ENCODE measurements at places on chromosomes 16 and 17.

DNA sequence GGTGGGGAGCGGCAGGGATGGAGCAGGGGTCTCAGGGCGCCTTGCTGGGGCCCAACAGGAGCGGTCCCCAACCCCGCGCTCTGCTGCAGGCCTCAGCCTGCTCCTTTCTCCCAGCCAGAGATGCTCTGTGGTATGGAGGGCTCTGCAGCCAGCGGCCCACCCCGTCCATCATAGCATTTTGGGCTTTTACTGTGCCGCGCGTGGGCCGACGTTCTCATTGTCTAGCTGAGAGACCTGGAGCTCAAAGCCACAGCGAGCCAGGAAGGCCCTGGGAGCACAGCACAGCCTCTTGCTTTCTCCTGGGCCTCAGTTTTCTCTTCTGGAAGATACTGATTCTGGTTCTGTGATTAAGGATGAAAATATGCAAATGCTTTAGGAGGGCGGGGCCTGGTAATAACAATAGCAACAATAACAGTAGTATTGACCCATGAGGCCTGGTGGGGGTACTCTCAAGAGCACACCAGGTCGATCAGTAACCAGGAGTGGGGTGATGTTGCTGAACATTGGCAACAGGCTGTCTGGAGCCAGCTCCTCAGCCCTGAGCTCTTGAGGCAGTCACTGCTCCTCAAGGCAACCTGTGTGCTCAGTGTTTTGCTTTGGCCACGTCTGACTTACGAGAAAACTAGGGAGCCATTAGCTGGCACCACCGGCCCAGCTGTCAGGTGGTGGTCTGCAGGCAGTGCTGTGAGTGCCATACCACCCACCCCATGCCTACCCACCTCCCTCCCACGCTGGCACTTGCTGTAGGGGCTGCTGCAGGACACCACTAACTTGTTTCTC lies 1.1 kb upstream of the RASD1 start:
- DNase-seq, result no peak

DNA sequence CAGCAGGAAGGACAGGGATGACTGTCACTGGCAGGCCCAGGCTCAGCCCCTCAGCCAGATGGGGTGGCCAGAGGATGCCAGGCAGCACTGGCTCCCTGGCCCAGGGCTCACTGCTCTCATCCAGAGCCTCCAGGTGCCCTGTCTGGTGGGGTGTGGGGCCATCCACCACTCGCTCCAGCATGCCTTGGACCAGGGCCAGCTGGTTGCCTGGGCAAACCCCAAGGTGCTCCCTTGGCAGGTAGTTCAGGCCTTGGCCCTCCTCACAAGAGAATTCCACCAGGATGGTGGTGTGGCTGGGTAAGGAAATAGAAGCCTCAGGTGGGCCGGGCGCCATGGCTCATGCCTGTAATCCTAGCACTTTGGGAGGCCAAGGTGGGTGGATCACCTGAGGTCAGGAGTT lies 29.4 kb downstream of the LGALS9 start:
- DNase-seq, result no peak

- no peak for DNase-seq
Measured at GRCh38 chr17:32564325-32564724, 77.5 kb downstream of the CDK5R1 start.

GRCh38 chr16:11780991-11781680 lies 15.9 kb downstream of the ZC3H7A start:
- DNase-seq, result no peak

- no peak for DNase-seq
Measured at GRCh38 chr16:72884037-72884436, 163.9 kb downstream of the ZFHX3 start.

- DNase-seq, result no peak
Measured at GRCh38 chr17:60766778-60767190, 89.1 kb downstream of the BCAS3 start.

DNA sequence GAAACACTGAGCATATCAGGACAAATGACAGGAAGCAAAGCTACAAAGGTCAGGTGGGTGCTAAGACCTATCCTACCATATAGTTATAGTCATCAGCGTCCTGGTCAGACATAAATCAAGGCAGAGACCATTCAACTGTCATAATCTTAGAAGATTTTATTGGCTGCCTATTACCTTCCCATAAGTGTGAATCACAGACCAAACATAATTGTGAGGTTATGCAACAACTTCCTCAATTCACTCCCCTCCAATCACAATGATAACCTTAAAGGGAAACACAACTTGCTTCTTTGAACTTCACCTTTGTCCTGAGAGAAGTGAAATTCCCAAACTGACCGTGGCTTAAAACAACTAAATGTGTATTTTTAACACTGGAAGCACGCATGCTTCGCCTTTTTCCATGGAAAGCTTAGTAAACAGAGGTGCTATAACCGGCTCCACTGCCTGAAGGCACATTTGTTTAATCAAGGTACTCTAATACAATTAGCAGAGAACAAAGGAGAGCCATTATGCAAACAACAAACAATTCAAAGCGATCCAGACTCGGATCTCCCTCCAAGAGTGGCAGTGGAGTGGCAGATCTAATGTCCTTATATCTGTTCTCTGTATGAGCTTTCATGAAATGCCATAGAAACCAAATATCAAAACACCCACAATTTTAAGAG lies 84.9 kb downstream of the TMEM114 start:
- DNase-seq, result no peak

GRCh38 chr17:72222661-72223380 lies 102.0 kb downstream of the SOX9 start:
- DNase-seq, result no peak

GRCh38 chr16:74232806-74233465 lies 63.7 kb upstream of the PSMD7 start:
- DNase-seq, result no peak

GRCh38 chr17:3848229-3848835 lies 2.3 kb upstream of the NCBP3 start:
- no peak for DNase-seq

- DNase-seq, result no peak
Measured at GRCh38 chr17:5364156-5364555, 55.3 kb downstream of the NUP88 start.

DNA sequence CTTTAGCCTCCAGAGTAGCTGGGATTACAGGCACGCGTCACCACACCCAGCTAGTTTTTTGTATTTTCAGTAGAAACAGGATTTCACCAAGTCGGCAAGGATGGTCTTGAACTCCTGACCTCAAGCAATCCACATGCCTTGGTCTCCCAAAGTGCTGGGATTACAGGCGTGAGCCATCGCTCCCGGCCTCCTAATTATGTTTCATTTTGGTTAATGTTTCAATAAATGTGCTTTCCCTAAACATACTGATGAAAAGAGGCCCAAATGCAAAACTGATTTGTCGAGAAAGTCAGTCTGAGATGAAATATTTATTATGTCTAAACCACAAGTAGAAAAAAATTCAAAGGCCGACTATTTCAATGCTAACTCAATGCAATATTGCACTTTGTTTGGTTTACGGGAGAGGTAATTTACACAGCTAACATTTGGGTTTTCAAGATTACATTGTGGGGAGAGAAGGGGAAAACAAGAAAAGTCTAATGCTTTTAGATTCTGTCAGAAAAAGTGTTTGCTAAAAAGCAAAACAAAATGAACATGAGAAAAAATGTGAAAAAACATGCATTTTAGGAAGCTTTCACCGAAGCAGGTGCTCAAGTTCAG lies 9.8 kb downstream of the STAT3 start:
- no peak for DNase-seq

- DNase-seq, result peak; percentile 58
Measured at GRCh38 chr17:17849845-17850373, 13.1 kb upstream of the SREBF1 start.

- no peak for DNase-seq
Measured at GRCh38 chr17:71666047-71666446, 454.8 kb upstream of the SOX9 start.

DNA sequence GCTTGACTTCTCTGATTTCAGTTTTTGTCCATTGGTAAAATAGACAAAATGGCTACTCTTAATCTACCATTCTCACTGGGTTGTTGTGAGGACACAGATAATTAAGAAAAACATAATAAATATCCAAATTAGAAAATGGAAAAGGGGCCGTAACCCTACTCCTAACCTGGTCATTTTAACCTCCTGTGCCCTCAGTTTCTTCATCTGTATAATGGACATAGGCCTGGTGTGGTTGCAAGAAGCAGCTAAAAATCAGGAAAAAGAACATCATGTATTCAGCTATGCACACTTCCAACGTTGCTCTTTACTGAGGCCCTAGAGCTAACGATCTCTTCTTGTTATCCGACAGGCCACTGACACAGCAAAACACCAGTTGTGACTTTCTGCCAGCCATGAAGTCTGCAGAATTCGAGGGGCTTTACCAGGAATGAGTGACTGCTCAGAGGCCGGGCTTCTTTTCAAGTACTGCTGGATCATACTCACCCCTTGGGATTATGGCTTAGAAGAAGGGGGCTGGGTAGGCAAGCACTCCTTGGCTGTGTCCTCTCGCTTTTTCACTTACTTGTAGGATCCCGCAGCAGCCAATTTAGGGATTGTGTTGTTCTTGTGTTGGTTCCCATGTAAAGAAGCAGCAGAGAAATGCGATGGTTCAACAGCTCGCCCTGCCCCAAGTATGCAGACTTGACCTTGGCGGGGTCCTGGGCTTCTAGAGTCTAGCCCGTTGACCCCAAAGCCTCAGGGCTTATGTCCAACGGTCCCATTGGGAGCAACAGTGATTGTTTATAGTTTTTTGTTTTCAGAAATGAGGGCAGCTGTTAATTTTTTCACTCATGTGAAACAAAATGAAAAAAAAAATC lies 20.9 kb downstream of the LDAF1 start:
- DNase-seq, result no peak

DNA sequence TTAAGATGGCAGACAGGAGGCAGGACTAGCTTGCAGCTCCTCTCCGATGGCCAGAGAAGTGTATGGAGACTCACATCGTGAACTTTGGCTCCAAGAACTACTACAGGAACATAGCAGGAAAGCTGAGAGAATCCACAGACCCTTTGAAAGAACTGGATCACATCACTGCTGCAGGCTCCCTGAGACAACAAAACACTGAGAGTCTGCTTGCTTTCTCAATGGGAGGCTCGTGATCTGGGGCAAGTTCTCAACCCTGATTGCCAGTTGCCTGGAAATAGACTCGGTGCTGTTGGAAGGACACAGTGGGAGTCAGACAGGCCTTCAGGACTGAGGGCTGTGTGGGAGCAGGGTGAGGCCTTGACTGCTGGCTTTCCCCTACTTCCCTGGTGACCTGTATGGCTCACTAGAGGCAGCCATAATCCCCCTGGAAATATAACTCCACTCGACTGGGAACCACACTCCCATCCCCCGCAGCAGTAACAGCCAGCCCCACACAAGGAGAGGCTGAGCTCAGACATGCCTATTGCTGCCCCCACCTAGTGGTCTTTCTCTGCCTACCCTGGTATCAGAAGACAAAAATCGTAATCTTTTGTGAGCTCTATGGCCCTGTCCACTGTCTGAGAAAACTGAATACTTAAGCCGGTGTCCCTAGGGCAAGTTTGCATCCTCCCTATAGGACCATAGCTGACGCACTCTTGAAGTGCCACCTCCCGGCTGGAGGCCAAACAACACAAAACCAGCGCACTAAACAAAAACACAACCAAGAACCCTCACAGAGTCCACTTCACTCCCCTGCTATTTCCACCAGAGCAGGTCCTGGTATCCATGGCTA lies 238.4 kb downstream of the CEP112 start:
- DNase-seq, result no peak

DNA sequence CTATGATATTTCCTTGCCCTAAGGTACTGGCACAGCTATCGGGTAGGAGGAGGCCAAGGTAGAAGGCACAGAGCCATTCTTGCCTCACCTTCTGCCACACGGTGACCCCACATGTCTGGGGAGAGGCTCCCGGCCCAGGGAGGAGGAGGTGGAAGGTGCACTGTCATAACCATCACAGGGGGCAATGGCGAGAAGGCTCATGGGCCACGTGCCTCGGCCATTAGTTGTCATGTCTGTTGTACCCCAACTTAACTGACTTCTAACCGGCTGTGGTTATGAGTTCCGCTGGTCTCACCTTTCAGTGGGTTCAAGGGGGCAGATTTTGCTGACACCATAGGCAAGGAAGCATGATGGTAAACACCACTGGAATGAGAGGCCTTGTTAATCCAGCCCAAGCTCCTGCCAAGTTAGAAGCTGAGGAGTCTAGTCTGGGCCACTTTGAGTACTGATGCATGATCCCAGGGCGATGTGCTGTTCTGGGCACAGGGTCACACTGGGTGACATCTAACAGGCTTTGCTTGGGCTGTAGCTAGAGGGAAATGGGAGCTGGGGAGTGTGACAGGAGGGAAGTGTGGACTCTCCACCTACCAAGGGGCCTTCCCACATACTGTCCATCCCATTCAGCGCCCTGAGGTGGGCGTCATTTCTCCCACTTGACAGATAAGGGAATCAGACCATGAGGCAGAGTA lies 39.6 kb downstream of the HLF start:
- DNase-seq, result no peak

GRCh38 chr16:49780433-49780832 lies 75.5 kb downstream of the ZNF423 start:
- DNase-seq, result no peak

GRCh38 chr17:10073941-10074340 lies 124.5 kb downstream of the GAS7 start:
- DNase-seq, result no peak

DNA sequence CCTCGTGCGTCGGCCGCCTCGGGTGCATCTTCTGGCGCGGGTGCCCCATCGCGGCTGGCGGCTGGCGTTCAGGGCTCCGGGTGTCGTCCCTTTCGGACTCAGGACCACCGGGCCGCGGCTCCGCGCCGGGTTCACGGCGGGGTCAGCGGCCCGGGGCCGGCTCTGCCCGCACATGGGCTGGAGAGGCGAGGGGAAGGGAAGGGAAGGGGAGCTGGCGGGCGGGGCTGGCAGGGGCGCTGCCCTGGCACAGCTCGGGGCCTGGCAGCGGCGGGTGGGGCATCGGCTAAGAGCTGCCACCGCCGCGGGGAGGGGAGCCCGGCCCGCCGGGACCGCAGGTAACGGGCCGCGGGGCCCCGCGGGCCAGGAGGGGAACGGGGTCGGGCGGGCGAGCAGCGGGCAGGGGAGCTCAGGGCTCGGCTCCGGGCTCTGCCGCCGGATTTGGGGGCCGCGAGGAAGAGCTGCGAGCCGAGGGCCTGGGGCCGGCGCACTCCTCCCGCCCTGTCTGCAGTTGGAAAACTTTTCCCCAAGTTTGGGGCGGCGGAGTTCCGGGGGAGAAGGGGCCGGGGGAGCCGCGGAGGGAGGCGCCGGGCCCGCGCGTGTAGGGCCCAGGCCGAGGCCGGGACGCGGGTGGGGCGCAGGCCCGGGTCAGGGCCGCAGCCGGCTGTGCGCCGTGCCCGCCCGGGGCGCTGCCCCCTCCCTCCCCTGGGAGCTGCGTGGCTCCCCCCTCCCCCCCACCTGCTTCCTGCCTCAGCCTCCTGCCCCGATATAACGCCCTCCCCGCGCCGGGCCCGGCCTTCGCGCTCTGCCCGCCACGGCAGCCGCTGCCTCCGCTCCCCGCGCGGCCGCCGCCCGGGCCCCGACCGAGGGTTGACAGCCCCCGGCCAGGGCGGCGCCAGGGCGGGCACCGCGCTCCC lies 646 bp downstream of the HIC1 start:
- DNase-seq, result peak; percentile 70

DNA sequence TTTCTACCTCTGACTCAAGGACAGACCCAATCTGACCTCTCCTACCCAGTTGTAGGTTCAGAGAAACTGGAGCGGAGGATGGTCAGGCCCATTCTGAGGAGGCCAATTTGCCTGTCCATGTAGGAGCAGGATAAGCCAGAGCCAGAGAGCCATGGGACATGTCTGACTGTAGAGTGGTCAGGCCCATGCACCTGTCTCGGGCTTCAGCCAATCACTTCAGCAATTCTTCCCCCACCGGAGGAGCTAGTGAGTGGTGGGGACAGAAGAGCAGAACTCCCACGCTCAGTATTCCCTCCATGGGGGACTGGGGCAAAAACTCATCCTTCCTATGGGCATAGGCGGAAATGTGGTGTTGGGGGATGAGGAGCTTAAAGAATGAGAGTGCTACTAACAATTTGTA lies 14.3 kb downstream of the DCAF7 start:
- DNase-seq, result no peak
